ENCODE measurements at places on chromosomes 5 and 9.

- no peak for DNase-seq
Measured at GRCh38 chr5:102986074-102986473, 133.9 kb downstream of the GIN1 start.

- DNase-seq: no peak
Measured at GRCh38 chr9:117744856-117745389, 40.7 kb downstream of the TLR4 start.

DNA sequence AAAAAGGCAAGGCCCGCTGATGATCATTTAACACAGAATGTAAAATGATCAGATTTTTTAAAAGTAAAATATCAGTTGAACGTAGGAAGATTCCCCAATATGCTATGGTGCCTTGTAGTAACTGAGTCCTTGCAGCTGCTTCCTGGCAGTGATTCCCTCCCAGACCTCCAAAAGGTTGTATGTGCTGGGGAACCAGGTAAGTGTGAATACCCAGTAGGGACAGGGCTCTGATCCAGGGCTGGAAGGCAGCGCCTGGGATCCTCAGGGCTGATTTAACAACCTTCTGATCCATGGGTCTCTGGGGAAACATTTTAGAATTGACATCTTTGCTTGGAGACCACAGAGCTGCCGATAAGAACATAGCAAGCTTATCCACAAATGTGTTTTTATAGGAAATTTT, 76.7 kb upstream of the IL6ST start:
- DNase-seq: no peak

DNA sequence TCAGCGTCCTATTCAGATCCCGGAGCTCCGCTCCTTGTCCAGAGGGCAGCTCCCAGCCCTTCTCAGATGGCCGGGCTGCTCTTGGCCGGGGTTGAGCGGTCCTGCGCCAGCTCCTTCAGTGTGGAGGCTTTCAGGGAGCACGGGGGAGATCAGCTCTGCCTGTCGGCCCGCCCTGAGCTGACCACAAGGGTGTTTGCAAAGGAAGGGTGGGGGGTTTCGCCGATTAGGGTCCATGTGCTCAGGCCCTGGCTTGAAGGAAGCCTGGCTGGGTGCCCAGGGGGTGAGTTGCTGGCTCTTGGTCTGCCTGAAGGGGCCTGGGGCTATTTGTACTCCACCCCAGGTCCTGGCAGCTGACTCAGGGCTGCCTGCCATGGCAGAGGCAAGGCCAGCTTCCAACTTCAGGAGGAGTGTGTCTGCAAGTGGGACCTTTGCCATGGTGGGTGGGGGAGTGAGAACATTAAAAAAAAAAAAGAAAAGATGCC, 250.1 kb upstream of the KLF4 start:
- DNase-seq: no peak

GRCh38 chr5:81755320-81755719, 4.4 kb upstream of the SSBP2 start:
- no peak for DNase-seq

- no peak for DNase-seq
Measured at GRCh38 chr9:136358888-136359287, 4.7 kb downstream of the DNLZ start.

- no peak for DNase-seq
Measured at GRCh38 chr5:5638211-5638610, 215.7 kb downstream of the ICE1 start.

DNA sequence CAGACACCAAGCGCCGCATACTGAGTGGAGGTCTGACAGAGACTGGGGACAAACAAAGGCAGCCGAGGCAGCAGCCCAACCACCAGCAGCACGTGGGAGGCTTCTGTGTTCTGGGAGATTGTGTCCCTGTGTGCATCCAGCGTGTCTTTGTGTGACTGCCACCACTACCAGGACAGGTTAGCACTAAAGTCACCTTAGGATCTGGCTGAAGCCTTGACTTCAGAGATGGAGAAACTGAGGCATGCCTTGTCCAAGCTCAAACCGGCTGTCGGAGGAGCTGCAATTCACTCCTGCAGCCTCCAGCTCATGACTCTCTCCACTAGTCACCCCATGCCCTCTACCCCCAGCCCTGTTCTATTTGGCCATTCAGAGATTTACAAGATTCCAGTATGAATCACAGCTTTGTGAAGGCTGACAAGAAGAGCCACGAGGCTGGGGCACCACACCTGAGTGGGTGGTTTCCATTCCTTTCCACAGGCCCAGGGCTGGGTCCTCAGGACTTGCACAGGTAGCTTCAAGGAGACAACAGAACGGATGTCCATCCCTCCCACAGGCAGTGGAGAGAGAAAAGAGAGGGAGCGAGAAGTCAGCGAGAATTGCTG, 69.3 kb downstream of the SHB start:
- no peak for DNase-seq

- DNase-seq: no peak
Measured at GRCh38 chr9:107759823-107760166, 270.2 kb upstream of the KLF4 start.

- DNase-seq: no peak
Measured at GRCh38 chr5:82208371-82208770, 69.8 kb downstream of the RPS23 start.

DNA sequence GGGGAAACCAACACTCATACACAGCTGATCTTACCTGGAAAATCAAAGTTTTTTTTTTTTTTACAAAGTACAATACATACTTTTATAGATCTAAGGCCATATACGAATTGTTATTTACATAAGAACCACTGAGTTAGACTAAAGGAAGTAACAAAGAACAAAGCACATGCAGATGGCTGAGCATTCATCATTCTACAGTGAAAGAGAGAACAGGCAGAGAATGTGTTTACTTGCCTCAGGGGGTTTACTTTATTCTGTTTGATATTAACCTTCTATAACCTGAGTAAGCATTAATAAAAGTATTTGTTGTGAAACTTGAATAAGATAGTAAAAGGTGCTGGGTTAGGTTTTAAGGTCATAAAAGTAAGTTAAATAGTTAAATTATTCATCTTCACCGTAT, 54.7 kb downstream of the SLC38A9 start:
- DNase-seq: no peak

DNA sequence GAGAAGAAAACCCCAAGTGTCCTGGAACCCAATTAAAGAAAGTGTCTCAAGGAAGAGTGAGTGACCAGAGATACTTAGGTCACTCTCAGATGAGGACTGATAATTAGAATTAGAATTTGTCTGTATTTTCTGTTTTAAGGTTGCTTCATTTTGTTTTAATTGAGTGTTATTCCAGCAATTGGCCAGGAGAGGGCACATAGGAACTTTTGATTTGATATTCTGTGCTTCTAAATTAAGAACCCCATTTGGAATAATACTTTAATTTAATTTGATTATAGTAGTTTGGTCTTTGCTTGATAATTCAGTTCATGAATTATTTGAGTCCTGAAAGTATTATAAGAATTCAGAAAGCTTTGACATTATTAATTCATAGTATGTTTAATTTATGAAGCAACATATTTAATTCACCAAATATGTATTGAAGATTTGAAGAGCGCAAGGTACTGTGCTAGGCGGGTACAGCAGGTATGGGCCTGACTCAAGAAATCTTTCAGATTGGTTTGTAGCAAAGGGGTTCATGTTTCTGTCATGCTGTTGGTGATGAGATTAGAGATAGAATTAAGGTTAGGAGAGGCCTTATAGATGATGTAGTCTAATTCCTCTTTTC, 4.9 kb downstream of the MRPL22 start:
- DNase-seq: no peak

DNA sequence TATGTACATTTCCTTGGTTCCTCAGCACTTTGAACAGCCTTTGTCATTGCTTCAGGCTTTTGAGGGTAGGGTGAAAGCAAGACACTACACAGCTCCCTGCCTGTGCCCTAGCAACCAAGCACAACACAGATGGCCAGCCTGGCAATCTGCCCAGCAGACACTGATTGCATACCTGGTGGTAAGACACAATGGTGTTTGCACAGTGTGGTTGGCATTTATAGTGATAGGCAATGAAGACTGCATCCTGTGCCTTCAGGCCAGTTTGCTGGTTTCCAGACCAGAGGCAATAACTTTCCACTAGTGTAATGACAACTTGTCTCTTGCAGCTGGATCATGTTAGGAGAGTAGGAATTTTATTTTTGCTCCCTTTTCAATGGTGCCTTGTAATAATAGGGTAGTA, 144.5 kb upstream of the TNC start:
- no peak for DNase-seq

- no peak for DNase-seq
Measured at GRCh38 chr9:27184556-27185351, 75.7 kb downstream of the TEK start.

DNA sequence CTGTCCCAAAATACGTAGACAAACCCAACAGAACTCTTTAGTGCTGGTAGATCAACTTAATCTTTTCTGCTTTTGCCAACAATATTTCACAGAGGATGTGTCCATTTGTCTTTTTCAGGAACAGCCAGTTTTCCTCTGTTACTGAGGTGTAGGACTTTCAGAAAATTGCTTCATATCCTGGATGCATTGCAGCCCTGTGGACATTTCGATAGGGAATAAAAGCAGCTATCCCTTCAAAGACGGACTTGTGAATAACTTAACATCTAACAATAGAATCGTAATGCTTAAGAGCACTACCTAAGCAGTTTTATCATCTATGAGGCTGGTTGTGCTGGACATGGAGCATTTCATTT, 59.7 kb downstream of the PCSK1 start:
- DNase-seq: no peak

- no peak for DNase-seq
Measured at GRCh38 chr9:121748074-121748473, 96.6 kb downstream of the DAB2IP start.

DNA sequence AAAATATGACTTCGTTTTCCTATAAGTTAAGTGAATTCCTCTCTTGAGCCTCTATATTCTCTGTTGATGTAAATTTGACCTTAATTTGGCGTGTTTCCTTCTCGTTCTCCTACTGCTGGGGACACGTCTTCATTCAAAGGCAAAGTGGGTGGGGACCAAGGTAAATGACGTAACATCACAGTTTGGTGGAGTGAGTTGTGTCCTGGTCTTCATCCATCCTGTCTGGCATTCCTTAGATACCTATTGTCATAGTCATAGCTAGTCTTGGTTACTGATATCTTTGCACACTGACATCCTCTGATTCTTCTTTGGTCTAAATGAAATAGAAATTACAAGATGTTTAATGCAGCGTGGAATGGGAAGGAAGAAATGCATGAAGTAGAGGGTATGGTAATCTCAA, 108.5 kb downstream of the NNT start:
- no peak for DNase-seq

DNA sequence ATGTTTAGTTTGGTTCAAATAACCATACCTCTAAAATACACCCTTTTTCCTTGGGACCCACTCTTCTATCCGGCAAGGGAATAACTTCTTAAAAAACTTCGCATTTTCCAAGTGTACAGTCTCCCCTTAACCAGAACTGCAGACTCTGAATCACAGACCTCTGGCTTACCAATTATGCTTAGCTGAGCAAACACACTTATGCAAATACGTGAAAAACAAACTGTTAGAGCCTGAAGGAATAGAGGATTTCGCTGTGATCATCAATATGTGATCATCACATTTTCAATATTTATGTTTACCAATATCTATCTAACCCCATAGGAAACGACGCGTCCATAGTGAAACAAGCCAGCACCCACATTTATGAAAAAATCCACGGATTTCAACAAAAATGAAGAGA, 1.3 kb downstream of the LPAR1 start:
- DNase-seq: no peak

DNA sequence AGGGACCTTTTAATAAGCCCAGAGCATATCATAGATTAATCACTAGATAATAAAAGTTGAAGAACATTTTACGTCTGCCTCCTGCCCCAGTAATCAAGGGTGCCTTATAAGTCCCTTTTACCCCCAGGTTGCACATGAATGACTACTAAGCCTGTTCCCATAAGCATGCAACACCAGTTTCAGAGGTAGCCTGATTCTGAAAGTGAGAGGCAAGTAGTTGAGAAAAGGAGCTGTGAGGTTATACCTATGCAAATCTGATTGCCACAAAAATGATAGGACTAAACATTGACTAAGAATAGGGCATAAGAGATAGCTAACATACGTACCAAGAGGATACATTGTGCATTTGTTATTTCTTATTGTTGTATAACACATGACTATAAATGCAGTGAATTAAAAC, 681.9 kb downstream of the ISL1 start:
- no peak for DNase-seq

- no peak for DNase-seq
Measured at GRCh38 chr5:15008921-15009320, 137.3 kb upstream of the ANKH start.

GRCh38 chr9:124467410-124468060, 17.3 kb downstream of the ADGRD2 start:
- DNase-seq: no peak

Data from stimulated activated CD8-positive, alpha-beta memory T cell treated with anti-CD3 and anti-CD28 coated beads, Interleukin-2, amount 100 ng/mL, for 48 hours (primary cell).